ENCODE measurements at places on chromosomes 2 and 18.

DNA sequence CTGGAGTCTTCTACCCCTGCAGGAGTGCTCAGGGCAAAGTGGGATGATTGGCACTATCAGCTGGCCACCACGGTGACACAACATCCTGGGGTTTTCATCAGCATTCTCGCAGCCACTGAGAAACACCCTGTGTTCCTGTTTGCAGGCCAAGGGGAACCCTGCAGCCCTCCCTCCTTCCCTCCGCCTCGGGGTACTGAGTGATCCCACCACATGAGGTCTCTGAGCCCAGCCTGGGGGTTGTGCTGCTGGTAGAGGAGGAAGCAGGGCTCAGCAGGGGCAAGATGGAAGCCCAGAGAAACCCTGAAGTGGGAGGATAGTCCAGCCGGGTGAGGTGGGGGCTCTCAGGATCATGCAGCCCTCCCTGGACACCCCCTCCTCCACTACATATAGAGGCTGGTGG, at the start of gene OXER1:
OXER1 (minus strand) TSS at position 40 of the 400 bp plus-strand sequence. CDS start 73 bp downstream, outside the sequence.
- no peak for DNase-seq

DNA sequence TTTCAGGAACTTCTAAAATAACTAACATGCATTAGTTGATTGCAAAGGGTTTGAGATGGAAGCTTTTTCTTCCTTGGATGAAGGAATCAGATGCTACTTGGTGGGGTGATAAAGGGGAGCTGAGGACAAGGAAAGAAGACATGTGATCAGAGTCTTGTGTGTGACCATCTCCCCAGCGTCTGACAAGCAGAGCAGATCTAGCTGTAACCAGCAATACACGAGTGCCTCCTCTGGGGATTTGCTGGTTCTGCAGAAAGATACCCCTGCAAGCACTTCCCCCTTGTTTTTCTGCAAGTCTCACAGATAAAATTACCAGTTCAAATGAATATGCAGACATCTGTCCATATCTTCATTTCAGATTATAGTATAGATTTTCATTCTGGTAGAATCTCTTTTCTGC, 2.7 kb downstream of the CDH7 start:
- no peak for DNase-seq

DNA sequence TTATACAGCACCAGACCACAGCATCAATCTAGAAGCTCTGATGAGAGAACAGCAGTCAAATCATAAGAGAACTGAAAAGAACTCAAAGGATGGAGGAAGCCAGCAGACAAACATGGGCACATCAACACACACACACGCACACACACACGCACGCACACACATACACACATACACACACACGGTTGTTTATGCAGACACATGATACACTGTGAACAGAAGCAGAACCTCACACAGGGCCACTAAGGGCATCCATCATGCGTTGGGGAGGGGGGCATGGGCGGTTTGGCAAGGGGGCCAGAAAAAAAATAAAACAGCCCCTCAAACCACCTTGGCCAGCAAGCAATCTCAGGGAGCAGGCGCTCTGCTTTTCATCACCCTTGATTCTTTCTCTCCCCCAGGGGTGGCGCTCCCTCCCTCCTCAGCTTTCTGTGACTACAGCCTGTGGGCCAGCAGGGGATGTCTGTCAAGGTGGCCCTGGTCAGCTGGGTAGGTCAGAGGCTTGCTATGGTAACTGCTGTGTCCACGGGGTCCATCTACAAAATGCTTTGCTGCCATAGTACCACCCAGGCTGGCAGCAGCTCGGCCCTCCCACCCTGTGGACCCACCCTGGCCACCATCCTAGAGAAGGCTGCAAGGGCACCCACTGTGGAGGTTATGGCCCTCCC, 318.0 kb downstream of the CELF4 start:
- no peak for DNase-seq

- no peak for DNase-seq
These were observed 145.7 kb upstream of the KLF7 start for GRCh38 chr2:207311316-207312005.

- no peak for DNase-seq
These were observed 105.3 kb upstream of the GALNT13 start for GRCh38 chr2:153766415-153766814.

DNA sequence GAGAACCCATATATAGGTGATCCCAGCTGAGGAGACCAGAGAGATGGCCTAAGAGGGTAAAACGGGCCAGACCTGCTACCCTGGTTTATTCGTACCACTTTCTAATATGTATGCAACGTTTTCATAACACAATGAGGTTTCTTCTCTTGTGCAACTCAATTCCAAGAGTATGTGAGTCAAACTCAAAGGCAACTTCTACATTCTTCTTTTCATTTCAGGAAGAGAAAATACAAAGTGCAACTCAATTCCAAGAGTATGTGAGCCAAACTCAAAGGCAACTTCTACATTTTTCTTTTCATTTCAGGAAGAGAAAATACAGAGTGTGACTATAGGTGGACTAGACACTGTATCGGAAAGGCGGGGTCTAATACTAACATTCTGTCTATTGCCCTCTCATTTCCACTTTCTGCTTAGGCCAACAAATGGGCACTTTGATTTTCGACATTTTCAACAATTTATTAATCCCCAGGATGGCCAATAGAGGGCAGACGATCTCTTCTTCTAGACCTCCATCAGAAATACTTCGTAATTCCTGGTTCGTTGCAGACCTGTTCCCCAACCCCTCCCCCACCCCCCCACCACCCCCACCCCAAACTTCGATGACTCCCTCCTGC, 3.7 kb upstream of the CRIM1 start:
- peak; percentile 29 for DNase-seq

DNA sequence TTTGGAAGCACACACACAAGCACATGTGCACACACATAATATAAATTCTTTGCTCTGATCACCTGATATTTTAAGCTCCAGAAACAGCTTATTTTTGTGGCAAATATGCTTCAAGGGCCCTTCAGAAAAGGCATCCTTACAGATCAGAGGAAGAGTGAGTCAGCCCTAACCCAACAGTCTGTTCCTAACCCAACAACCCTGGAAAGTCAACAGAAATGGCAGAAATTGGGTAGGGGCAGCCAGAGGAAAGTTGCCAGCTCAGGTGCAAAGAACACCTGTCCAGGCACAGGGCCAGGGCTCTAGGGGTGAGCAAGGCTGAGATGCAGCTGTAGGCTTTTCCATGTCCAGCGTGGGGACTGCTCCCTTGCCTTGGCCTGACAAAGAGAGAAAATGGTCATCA, 6.4 kb upstream of the NCKAP5 start:
- no peak for DNase-seq

GRCh38 chr2:162257425-162257824, 14.2 kb upstream of the FAP start:
- DNase-seq, result no peak

DNA sequence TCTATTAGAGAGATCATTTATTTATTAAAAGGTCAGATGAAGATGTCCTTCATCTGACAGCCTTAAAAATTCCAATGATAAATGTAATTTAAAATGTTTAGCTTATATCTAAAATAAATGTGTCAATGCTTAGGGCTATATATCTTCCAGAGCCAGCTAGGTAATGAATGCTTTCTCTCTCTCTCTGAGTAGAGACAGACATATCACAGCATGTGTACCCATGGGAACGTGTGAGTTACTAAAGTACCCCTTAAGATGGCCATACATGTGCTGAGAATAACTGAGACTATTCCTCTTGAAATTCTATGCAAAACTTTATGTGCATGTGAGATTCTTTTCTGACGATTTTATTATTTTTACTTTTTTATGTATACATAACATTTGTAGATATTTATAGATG, 420.9 kb upstream of the ST6GAL2 start:
- DNase-seq, result no peak

- no peak for DNase-seq
These were observed 51.2 kb upstream of the HAAO start for GRCh38 chr2:42843611-42844010.

DNA sequence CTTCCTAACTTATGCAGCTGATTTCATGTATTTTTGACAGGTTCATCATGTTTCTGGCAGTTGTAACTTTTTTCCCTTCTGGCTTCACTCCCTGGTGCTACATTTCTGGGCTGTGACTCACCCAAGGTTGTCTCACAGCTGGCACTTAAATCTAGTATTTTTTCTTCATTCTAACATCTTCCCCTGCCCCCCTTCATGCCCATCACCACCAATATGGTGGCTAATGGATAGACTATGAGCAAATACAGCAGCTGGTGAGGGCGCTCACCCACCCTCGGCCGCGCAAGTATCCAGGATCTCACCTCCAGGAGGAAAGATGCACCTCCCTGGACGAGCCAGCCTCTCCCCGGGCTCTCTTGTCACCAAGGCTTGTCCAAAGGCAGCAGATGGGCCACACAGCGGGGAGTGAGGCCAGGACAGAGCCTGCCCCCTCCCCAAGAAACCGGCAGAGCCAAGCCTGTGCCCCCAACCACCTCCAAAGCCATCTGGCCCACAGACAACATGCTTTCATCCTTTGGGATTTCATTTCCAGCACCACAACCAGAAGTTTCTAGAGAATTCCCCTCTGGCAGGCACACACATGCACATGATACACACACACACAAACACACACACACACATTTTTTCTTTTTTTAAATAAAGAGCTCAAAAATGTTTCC, 39.1 kb downstream of the ATOH8 start:
- no peak for DNase-seq

- DNase-seq, result peak; percentile 83
These were observed 12.2 kb downstream of the WNT10A start for GRCh38 chr2:218892693-218893348.

DNA sequence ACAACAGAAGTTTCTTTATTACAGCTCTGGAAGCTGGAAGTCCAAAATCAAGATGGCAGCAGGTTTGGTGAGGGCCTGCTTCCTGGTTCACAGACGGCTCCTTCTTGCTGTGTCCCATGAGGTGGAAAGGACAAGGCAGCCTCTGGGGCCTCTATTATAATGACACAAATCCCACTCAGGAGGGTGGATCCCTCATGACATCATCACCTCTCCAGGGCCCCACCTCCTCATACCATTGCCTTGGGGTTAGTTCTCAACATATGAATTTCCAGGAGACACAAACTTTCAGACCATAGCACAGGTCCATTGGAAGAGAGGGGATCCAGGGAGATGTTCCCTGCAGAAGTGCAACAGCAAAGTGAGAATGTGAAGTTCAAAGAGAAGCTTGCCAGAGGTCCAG, 202.8 kb downstream of the TFCP2L1 start:
- no peak for DNase-seq

- DNase-seq, result no peak
These were observed 25.4 kb downstream of the SLC9A4 start for GRCh38 chr2:102498414-102498813.

- DNase-seq, result no peak
These were observed 32.5 kb upstream of the PUM2 start for GRCh38 chr2:20382965-20383810.

GRCh38 chr2:43219383-43220228, 6.8 kb downstream of the ZFP36L2 start:
- DNase-seq, result peak; percentile 92

- DNase-seq, result peak; percentile 72
These were observed 697 bp downstream of the KCMF1 start for GRCh38 chr2:84971510-84972206.

GRCh38 chr2:234829074-234829455, 122.8 kb upstream of the SH3BP4 start:
- DNase-seq, result no peak

GRCh38 chr2:135004005-135004746, 43.1 kb downstream of the MAP3K19 start:
- DNase-seq, result peak; percentile 67

DNA sequence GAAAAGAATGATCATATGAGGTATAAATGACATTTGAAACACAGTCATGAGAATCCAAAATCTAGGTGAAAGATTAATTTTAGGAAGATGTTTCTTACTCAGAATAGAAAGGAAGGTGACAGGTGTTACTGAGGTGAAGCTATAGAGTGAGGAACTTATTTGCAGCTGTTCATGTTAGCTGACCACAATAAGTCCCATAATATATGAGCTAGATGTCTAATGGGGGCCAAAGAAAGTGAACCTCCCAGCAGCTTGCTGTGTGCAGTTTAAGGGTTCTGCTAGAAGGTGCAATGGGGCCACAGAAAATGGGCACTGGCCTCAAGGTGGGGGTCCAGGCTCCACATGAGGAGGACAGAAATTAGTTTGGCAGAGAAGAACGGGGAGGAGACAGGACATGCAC, 1374.9 kb upstream of the CRIM1 start:
- DNase-seq, result no peak

- no peak for DNase-seq
These were observed 87.1 kb downstream of the INPP5D start for GRCh38 chr2:233147136-233147828.

- DNase-seq, result no peak
These were observed 65.1 kb downstream of the MAP4K4 start for GRCh38 chr2:101762451-101763171.

- DNase-seq, result peak; percentile 83
These were observed 57.9 kb downstream of the ARHGEF33 start for GRCh38 chr2:38947241-38948239.

DNA sequence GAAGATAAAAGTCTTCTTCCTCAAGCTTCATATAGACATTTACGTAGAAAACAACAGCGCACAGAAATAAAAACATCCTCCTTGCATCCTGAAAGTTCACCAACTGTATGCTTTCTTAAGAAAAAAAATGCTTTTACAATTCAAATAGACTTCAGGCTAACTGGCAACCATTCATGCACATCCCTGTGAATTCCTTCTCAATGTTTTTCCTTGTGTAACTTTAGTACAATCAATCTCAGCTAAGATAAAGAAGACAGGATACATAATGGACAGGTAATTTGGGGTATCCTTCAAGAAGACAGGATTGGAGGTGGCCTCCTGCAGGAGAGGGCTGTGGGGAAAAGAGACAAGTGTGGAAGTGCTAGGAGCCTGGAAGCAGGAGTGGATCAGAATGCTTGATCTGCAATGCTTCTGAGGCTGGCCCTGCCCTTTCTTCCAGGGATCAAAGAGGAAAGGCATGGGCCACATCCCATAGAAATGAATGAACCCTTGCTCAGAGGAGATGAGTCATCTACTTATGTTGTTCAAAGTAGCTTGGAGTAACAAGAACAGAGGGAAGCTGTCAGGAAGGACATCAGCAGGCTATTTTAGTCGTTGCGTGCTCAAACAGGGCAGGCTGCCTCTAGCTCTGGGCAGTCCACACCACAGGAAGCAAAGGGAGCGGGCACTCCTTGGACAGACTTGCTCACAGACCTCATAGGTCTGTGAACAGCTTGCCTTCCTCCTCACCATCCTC, 126.6 kb downstream of the TMEM131 start:
- DNase-seq, result no peak

- no peak for DNase-seq
These were observed 589.8 kb upstream of the CDH2 start for GRCh38 chr18:28766721-28767120.
